GM04503 (cell line): ENCODE measurements at places on chromosomes 7 and 10.

- DNase-seq, result no peak
Observed at GRCh38 chr7:107609811-107610261, 29.8 kb downstream of the BCAP29 start.

DNA sequence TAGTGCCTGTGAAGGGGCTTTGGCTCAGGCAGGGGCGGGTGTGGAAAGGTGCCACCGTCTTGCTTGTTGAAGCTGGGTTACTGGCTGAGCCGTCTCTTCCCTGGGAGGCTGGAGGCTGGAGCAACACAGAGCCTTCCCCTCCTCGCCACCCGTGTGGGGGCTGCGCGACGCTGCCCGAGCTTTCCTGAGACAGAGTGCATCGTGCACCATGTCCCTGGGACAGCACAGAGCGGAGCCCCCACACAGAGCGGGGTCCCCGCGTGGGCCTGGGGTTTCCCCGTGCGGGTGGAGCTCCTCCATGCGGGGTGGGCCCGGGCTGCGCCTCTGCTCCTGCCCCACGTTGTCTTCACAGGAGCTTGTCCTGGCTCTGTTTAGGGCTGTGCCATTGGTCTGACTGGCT lies 69.9 kb downstream of the INPP5A start:
- DNase-seq, result no peak

DNA sequence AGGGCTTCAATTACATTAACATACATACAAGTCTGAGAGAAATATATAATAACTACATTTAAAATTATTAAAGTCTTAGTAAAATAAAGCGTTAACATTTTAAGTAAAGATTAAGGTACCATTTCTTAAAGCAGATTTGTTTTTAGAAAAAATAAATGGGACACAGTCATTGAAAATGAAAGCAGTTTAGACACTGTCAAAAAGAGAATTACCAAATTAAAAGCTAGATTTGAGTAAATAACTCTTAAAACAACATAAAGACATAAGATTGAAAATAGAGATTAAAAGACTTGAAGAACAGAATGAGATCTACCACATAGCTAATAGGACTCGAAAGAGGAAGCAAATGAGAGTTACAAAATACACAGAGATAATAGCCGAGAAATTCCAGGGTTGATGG lies 562.2 kb upstream of the FOXK1 start:
- no peak for DNase-seq

GRCh38 chr7:121633186-121633585 lies 237.1 kb upstream of the FAM3C start:
- no peak for DNase-seq

GRCh38 chr7:92527300-92528187 lies 776 bp downstream of the PEX1 start:
- DNase-seq, result no peak

DNA sequence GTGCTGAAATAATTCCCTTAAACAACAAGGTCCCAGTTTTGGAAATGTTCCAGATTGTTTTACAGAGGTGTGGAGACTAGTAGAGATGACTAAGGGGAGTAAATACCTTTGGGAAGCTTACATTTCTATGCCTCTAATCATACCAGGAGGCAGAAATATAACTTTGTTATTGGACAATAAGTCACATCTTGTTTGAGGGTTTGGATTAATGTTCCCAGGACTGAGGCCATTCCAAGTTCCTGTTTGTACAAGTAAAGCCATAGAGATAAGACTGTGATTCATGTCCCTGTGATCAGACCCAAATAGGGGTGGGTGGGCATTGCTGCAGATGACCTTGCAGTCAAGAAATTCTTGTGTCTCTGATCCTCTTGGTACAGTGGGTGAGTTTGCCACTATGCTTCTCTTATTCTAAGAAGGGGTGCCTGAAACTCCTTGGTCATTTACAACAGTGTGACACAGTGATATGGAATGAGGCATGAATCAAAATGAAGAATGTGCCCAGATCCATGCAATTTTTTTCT lies 508.3 kb downstream of the SORCS3 start:
- DNase-seq, result peak; percentile 3

- no peak for DNase-seq
Observed at GRCh38 chr7:117219485-117219884, 103.4 kb downstream of the WNT2 start.

DNA sequence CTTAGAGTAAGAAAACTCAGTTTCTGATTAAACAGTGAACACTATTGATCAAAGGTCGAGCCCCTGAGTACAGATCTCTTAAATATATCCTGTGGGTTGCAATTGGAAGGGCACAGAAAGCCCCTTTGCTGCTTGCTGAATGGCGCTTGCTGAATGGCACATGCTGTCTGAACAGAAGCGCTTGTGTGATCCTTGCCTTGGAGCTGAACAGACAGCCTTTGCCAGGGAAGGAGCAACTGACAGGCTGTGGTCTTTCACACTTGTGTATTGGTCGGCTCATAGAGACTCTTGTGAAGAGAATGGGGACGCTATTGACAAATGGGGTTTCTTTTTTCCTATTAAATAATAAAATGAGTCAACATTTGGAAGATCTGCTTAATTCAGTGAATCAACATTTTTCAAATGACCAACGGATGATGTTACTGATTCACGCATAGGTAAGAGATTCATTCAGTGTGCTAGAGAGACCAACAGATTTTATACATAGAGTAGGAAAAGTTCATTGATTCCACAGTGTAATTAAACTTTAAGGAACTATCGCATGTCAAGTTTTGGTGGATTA lies 99.4 kb upstream of the TNS3 start:
- no peak for DNase-seq

GRCh38 chr10:123318516-123318915 lies 164.3 kb downstream of the BUB3 start:
- DNase-seq, result no peak

GRCh38 chr10:72274213-72274729 lies 547 bp downstream of the DDIT4 start:
- no peak for DNase-seq

DNA sequence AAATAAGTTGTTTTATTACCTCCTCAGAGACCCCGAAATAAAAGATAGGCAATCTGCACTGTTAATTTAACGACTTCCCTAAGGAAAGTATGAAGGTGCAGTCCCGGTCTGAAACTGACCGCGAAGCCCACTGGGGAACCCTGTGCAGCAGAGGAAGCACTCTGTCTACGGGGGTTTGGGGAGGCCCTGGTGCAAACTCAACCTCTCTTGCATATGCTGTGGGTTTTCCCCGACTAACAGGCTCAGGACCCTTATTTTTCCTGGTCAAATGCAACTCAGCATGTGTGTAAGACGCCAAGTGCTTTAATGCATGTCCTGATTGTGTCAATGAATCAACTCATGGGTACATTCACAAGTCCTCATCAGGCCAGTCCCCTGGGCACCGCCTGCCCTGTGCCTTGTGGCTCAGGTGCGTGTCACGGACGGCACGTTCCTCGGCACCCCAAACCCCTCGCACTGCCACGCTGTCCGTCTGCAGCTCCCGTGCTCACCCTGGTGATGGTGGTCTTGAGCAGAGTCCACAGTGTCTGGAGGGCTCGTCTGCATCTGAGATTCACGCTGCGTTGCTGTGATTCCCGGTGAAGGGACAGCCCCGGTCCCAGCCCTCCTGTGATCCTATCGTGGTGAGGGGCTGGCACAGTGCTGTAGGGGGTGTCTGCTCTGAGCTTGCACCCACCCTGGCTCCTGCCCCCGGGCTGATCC lies 33.8 kb downstream of the JAKMIP3 start:
- DNase-seq, result no peak
